ENCODE measurements at places on chromosomes 3 and 15. TPM values are rescaled to one million over a fixed set of nuclear protein-coding genes. Genes with fewer than 3 reads are reported as not detected.

GRCh38 chr15:58605931-58606530 lies 143.5 kb downstream of the ADAM10 start:
- peaks cover 4% of the 10 kb centered on the region for H3K4me1 ChIP-seq
- H3K36me3 ChIP-seq: peaks cover 70% of the 10 kb centered on the region
- H3K27me3 ChIP-seq: no peaks in the 10 kb centered on the region
- no peak overlapping the region for H3K4me3 ChIP-seq
- no peak for DNase-seq
- H3K27ac ChIP-seq: no peak overlapping the region

GRCh38 chr3:15796771-15797641 lies 773 bp downstream of the ANKRD28 start:
- H3K27me3 ChIP-seq: no peaks in the 10 kb centered on the region
- peaks cover 59% of the 10 kb centered on the region for H3K4me1 ChIP-seq
- peaks cover 6% of the 10 kb centered on the region for H3K36me3 ChIP-seq
- peak overlapping the region; percentile 82 for H3K27ac ChIP-seq
- DNase-seq: peak; percentile 20
- peak overlapping the region; percentile 68 for H3K4me3 ChIP-seq

DNA sequence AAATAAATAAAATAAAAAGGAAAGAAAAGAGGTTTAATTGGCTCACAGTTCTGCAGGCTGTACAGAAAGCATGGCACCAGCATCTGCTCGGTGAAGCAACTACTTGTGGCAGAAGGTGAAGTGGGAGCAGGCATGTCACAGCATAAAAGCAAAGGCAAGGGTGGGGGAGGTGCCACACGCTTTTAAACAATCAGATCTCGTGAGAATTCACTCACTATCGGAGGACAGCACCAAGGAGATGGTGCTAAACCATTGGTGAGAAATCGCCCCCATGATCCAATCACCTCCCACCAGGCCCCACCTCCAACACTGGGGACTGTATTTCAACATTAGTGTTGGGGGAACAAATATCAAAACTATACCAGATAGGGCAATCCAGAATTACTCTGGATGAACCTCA lies 15.3 kb downstream of the SCG3 start:
- no peak for DNase-seq
- no peak overlapping the region for H3K4me3 ChIP-seq
- peaks cover 12% of the 10 kb centered on the region for H3K4me1 ChIP-seq
- H3K27me3 ChIP-seq: no peaks in the 10 kb centered on the region
- no peaks in the 10 kb centered on the region for H3K36me3 ChIP-seq

DNA sequence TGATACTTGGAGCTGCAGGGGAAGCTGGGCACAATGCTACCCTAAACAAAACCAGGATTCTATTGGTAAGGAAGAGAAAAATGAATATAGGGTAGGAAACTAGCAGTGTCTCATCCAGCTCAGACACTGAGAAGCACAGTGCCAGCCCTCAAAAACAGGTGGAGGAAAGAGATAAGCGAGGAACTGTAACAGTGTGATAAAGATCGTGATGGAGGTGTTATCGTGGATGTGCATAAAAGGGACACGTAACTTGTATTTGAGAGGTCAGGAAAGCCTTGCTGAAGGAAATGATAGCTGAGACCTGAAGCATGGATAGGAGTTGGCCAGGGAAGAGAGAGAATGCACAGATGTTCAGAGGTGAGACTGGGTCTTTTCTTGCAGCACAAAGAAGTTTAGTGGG lies 27.4 kb downstream of the MIX23 start:
- no peak overlapping the region for H3K4me3 ChIP-seq
- no peak for DNase-seq
- no peak overlapping the region for H3K27ac ChIP-seq
- H3K36me3 ChIP-seq: peaks cover 24% of the 10 kb centered on the region
- no peaks in the 10 kb centered on the region for H3K4me1 ChIP-seq

DNA sequence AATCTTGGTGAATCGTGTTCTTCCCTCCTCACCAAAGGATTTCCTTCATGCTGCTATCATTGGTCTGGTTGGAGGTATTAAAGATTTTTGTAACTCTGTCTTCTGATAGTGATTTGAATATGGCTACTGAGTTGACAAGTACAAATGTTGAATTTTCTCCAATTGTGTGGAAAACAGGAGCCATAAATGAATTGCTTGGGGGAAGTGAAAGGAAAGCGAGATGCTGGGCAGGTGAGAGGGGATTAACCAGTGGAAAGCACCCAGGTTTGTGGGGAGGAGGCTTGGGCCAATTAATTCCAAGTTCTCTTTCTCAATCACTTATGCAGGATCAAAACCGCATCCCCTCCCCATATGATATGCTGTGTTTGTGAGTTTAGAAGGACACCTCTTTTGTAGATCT lies 372.5 kb downstream of the IL20RB start:
- no peaks in the 10 kb centered on the region for H3K27me3 ChIP-seq
- no peak overlapping the region for H3K27ac ChIP-seq
- no peak overlapping the region for H3K4me3 ChIP-seq

LMAN1L gene
- 2.2 TPM for total RNA-seq

DNA sequence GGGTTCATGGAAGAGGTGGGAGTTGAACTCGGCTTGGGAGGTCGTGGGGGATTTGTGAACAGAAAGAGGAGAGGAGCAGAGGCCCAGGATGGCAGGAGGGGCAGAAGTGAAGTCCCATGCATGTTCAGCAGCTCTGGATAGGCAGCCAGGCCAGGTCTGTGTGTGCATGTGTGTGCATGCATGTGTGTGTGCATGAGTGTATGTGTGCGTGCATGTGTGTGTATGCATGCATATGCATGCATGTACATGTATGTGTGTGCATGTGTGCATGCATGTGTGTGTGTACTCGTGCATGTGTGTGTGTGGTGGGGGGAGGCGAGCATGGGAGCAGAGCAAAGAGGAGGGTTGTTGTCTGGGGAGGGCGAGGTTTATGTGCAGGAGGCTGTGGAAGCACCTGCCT lies 178.4 kb downstream of the RPLP1 start:
- no peaks in the 10 kb centered on the region for H3K36me3 ChIP-seq
- no peak overlapping the region for H3K27ac ChIP-seq
- no peak overlapping the region for H3K4me3 ChIP-seq
- peaks cover 41% of the 10 kb centered on the region for H3K27me3 ChIP-seq
- DNase-seq: no peak

GRCh38 chr15:89433686-89434085 lies 62.7 kb downstream of the RHCG start:
- no peak overlapping the region for H3K4me3 ChIP-seq
- H3K4me1 ChIP-seq: peaks cover 4% of the 10 kb centered on the region
- no peaks in the 10 kb centered on the region for H3K36me3 ChIP-seq
- DNase-seq: no peak

DNA sequence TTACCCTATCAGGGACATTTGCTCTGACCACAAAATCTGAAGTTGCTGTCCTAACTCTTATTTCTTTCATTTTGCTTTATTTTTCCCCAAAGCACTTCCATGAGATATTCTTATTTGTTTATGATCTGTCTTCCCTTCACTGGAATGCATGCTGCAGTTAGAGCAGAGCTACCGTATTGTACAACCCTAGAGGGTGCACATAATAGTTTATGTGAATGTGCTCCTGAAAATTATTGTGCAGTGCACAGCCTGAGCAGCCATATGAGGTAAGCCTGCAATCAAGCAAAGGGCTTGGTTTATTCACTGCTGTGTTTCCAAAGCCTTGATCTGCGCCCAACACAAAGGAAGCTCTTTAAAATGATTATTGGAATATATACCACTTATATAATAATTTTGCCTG lies 120.3 kb upstream of the CADPS start:
- H3K4me3 ChIP-seq: no peak overlapping the region
- H3K4me1 ChIP-seq: no peaks in the 10 kb centered on the region
- peaks cover 2% of the 10 kb centered on the region for H3K27me3 ChIP-seq
- no peaks in the 10 kb centered on the region for H3K36me3 ChIP-seq
- H3K27ac ChIP-seq: no peak overlapping the region

DNA sequence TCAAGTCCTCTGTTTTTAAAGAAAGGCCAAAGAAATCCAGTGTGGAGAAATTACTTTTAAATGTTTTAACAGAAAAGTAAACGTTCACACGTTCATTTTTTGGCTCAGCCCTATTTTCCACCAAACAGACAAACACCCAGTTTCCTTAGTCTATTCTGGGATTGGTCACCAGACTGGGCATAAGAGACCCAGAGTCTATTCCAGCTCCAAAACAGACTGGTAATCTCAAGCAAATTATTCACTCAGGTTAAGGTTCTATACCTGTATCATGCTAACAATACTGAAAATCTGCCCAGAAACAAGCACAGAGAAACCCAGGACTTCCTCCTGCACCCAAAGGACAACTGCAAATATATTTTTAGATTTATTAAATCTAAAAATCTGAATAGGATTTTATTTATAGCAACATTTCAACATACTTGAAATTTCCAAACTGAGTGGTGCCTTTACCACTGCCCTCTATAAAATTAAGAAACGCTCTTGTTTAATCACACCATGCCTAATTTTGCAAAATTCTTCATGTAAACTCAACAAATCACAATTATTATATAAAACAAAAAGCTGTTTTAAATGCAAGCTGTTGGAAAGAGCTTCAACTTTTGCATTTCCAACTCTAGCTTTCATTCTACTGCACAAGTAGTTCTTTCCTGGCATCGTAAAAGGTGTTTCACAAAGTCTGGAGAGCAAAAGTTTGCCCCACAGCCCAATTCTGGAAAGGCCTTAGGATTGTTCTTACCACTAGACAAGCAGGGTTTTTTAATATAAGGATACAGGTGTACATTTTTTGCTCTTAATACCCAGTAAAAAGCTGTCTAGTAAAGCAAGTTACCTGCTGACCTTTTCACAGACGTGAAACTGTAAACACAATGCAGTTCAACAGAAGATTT lies 18.7 kb downstream of the ZNF148 start:
- H3K4me3 ChIP-seq: peak overlapping the region; percentile 86
- peak overlapping the region; percentile 6 for H3K27ac ChIP-seq
- DNase-seq: no peak
- H3K4me1 ChIP-seq: peaks cover 74% of the 10 kb centered on the region

DNA sequence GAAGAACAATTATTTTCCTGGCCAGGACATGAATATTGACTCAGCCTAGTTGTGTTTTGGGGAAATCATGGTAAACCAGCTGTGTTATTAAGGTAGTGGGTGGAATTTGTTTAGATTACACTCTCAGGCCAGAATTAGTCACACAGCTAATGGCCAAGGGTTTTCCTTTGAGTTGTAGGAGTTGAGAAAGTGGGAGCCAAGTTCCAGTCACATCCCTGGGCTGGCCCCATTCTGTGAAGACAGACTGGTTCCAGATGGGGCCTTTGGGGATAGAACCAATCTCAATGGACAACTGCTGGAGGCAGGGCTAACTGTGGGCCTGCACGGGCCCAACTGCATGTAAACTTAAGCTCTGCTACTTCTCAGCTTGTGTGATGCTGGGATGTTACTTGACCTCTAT lies 1.4 kb upstream of the RASL12 start:
- H3K4me3 ChIP-seq: no peak overlapping the region
- H3K27ac ChIP-seq: no peak overlapping the region
- peaks cover 32% of the 10 kb centered on the region for H3K27me3 ChIP-seq
- no peaks in the 10 kb centered on the region for H3K36me3 ChIP-seq
- no peak for DNase-seq

SLC28A1 gene
- not detected for total RNA-seq

PBRM1 gene
- total RNA-seq: 60.0 TPM

GRCh38 chr3:141845407-141846049 lies 30.9 kb upstream of the ATP1B3 start:
- H3K4me1 ChIP-seq: no peaks in the 10 kb centered on the region
- no peak overlapping the region for H3K27ac ChIP-seq
- peaks cover 7% of the 10 kb centered on the region for H3K27me3 ChIP-seq
- DNase-seq: no peak

Measured in activated B cell treated with CpG ODN at 0.5 μM for 24 hours (primary cell).